Hepatocyte (in vitro differentiated cells): ENCODE measurements at places on chromosomes 16 and 17. TPM values are rescaled to one million over a fixed set of nuclear protein-coding genes. Genes with fewer than 3 reads are reported as not detected.

DNA sequence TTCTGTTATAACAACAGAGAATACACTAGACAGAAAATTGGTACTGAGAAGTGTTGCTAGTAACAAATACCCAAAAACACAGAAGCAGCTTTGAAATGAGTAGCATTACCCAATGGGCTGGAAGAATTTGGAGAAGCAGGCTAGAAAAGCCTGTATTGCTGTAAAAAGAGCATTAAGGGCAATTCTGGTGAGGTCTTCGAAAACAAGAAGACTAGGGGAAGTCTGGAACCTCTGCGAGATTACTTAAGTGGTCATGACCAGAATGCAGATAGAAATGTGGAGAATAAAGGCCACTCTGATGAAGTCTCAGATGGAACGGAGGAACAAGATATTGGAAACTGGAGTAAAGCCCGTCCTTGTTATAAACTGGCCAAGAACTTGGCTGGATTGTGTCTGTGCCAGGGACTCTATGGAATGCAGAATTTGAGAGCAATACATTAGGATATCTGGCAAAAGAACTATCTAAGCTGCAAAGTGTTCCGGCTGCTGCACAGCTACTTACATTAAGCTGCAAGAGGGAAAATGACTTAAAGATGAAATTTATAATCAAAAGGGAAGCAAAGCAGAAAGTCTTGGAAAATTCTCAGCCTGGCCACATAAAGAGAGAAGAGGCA, 44.9 kb upstream of the PEMT start:
- no peak for DNase-seq

GRCh38 chr16:10988164-10988803, 43.9 kb downstream of the CLEC16A start:
- no peak for DNase-seq

GRCh38 chr17:40479754-40480480, 21.5 kb downstream of the TNS4 start:
- DNase-seq = no peak

DNA sequence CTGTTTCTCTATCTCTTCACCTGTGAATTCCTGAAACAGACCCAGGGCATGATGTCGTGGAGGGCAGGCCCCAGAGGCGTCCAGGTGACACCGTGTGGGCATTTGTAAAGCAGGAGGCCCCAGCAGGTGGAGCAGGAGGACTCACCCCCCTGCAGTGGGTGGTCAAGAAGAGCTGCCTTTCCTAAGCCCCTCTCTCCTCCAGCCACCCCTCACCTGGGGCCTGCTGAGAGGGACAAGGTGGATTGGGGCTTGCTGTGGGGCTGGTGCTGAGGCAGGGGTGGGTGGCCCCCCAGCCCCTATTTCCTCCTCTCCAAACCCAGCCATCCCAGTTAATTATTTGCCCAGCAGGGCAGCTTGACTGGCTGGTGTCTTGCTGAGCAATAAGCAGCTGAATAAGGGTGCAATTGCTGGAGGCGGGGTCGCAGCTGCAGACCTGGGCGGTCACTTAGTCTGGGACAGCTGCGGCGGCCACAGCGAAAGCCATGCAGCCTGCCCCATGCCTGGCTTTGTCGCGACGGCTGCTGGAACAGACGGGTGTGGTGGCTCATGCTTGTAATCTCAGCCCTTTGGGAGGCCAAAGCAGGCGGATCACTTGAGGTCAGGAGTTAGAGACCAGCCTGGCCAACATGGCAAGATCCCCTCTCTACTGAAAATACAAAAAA, 56.4 kb downstream of the JPH3 start:
- DNase-seq = peak; percentile 28

- no peak for DNase-seq
Measured at GRCh38 chr16:53636978-53637377, 66.7 kb downstream of the RPGRIP1L start.

GRCh38 chr16:65624666-65625065, 502.8 kb upstream of the CDH11 start:
- no peak for DNase-seq

KRT9 gene
- total RNA-seq = not detected in 2 replicates

CLDN7 gene
- total RNA-seq = 169 and 197 TPM in 2 replicates

ANKS3 gene
- total RNA-seq = 17.4 and 18.5 TPM in 2 replicates
